PC-3 (cell line): ENCODE measurements at places on chromosomes 3 and 15. TPM values are rescaled to one million over a fixed set of nuclear protein-coding genes. Genes with fewer than 3 reads are reported as not detected.

- no peaks in the 10 kb centered on the region for H3K36me3 ChIP-seq
- no peak overlapping the region for H3K4me3 ChIP-seq
These were observed 61.3 kb upstream of the PSMD6 start for GRCh38 chr3:64084640-64085039.

- peak overlapping the region; percentile 93 for H3K4me3 ChIP-seq
- H3K36me3 ChIP-seq: no peaks in the 10 kb centered on the region
- DNase-seq: peak; percentile 33
- H3K27me3 ChIP-seq: no peaks in the 10 kb centered on the region
- peaks cover 30% of the 10 kb centered on the region for H3K4me1 ChIP-seq
These were observed 2.6 kb downstream of the FAM43A start for GRCh38 chr3:194688200-194688740.

- no peak overlapping the region for H3K27ac ChIP-seq
- no peaks in the 10 kb centered on the region for H3K36me3 ChIP-seq
- H3K4me1 ChIP-seq: no peaks in the 10 kb centered on the region
- peaks cover 54% of the 10 kb centered on the region for H3K27me3 ChIP-seq
These were observed 239.5 kb upstream of the MEIS2 start for GRCh38 chr15:37339856-37340255.

DNA sequence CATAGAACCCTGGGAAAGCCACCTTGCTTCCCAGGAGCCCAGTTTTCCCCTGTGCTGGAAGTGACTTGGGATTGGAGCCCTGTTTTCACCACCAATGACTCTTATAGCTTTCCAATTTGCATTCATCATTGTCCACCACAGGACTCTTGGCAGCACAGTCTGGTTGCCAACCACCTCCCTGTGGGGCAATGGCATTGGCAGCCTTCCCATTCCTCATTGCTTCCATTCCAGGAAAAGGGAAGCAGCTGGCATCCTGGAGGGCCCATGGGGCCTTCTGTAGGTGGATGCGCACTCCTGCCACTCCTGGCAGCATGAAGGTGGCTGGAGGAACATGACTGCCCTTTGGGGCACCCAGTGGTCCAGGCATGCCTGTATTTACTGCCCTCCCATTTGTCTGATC lies 57.7 kb downstream of the FEM1B start:
- no peaks in the 10 kb centered on the region for H3K36me3 ChIP-seq
- DNase-seq: peak; percentile 37
- H3K4me3 ChIP-seq: no peak overlapping the region
- H3K27ac ChIP-seq: no peak overlapping the region
- peaks cover 6% of the 10 kb centered on the region; the same call in 1 of the 2 replicates for H3K27me3 ChIP-seq
- no peaks in the 10 kb centered on the region for H3K4me1 ChIP-seq

- H3K4me3 ChIP-seq: peak overlapping the region; percentile 27; the same call in 1 of the 2 replicates
- peak overlapping the region; percentile 75 for H3K27ac ChIP-seq
- H3K36me3 ChIP-seq: peaks cover 9% of the 10 kb centered on the region; the same call in 1 of the 2 replicates
- peaks cover 54% of the 10 kb centered on the region for H3K4me1 ChIP-seq
- DNase-seq: peak; percentile 99
These were observed 65.8 kb downstream of the MB21D2 start for GRCh38 chr3:192851821-192852372.

DNA sequence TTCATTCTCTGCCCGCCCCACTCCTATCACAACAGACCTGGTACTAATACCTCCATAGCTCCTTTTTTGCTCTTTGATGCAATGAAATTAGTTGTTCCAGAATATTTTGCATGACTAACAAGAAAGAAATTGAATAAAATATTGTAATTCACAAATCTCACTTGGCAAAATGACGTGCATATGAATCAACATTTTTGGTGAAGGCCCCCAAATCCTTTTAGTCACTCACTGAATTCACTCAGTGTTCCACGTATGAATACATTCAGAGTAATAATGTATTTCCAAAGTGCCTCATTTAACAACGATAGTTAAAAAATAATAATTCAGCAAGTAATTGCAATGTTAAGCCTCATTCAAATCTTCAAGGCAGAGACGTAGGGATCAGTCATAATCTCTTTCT lies 148.6 kb upstream of the STRIT1 start:
- H3K27me3 ChIP-seq: no peaks in the 10 kb centered on the region
- peaks cover 5% of the 10 kb centered on the region; the same call in 1 of the 2 replicates for H3K4me1 ChIP-seq
- H3K4me3 ChIP-seq: no peak overlapping the region
- H3K36me3 ChIP-seq: no peaks in the 10 kb centered on the region
- no peak overlapping the region for H3K27ac ChIP-seq

GRCh38 chr15:79053894-79054293 lies 36.7 kb downstream of the RASGRF1 start:
- H3K36me3 ChIP-seq: no peaks in the 10 kb centered on the region
- H3K4me1 ChIP-seq: no peaks in the 10 kb centered on the region
- no peak for DNase-seq
- no peak overlapping the region for H3K27ac ChIP-seq
- peaks cover 44% of the 10 kb centered on the region for H3K27me3 ChIP-seq

GRCh38 chr3:16728770-16729745 lies 123.8 kb upstream of the DAZL start:
- H3K36me3 ChIP-seq: peaks cover 9% of the 10 kb centered on the region; the same call in 1 of the 2 replicates
- DNase-seq: peak; percentile 90
- peak overlapping the region; percentile 44 for H3K4me3 ChIP-seq
- peaks cover 25% of the 10 kb centered on the region for H3K4me1 ChIP-seq
- H3K27ac ChIP-seq: peak overlapping the region; percentile 87

DNA sequence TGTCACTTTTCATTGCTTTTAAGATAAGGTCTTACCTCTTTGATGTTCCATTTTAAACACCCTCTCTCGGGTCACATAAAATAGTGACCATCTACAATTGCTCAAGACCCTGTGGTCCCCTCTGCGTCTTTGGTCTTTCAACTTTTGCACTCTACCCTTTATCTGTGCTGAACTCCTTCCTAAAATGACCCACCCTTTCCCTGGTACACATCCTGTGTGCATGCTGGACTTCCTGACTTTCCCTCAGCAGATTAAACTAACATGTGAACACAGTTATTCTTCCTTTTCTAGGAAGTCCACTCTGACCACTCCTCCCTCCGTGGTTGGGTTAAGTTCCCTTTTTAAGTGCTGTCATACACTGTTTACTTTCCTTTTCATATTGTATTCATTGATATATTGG lies 414.2 kb downstream of the GABRB3 start:
- no peaks in the 10 kb centered on the region for H3K4me1 ChIP-seq
- no peak overlapping the region for H3K27ac ChIP-seq
- H3K27me3 ChIP-seq: peaks cover 19% of the 10 kb centered on the region; the same call in 1 of the 2 replicates
- no peak for DNase-seq
- H3K36me3 ChIP-seq: no peaks in the 10 kb centered on the region
- H3K4me3 ChIP-seq: no peak overlapping the region

DNA sequence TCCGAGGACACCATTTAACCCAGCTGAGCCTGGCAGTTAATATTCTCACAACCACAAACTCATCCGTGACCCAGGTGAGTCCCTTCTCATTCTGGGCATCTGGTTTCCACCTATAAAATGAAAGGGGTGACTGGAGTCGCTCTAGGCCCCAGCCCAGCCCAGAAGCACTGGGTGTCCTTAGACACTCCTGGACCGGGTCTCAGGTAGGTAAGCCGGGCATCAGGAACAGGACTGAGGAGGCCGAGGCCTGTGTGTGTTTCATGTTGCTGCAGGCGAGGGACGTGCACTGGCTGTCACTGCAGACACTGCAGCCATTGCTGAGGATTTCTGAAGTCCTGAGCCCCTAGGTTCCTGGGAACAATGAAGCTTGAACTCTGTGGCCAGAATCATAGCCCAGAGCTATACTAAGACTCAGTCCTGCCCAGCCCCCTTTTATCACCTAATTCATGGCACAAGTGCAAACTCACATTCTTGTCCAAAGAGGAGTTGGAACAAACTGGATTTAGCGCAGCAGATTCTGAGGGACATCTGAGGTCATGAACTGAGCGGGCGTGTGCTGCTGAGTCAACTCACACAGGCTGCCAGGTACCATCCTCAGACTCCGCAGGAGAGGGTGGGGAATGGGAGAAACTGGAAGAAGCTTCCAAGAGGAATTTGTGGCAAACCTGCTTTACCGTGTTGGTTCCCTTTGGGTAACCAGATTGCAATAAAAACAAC lies 184.9 kb downstream of the FAM43A start:
- H3K27ac ChIP-seq: peak overlapping the region; percentile 96

DNA sequence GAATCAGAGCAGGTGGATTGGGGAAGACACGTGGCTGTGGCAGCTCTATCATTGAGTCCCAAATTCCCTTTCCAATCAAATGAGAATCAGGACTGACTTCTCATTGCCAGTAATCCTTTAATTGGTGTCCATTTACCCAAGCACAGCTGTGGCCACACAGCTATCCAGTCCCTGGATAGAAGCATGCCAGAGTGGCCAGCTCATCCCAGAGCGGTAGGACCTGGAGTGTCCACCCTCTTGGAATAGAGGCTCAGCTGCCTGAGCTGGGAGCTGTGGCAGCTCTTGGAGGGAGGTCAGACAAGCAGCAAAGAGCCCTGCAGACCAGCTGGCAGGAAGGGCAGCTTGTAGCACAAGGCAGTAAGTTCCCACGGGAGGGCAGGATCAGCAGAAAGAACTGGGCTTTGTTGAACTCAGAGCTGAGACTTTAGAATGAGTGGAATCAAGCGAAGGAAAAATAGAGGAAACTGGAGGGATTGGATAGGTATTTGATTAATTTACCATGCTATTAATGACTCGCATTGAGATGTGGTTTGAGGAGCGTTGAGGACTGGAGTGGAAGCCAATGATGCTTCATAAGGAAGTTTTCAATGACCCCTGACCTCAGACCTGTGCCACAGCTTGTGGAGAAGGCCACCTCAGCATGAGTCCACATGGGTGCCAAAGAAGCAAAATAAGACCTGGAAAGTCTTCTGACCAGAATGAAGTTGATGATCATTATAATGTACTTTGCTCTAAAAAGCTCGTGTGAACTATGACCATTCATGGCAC lies 6.9 kb upstream of the ALPK3 start:
- no peak overlapping the region for H3K27ac ChIP-seq
- no peaks in the 10 kb centered on the region; the same call in 1 of the 2 replicates for H3K36me3 ChIP-seq
- peak; percentile 29 for DNase-seq
- no peaks in the 10 kb centered on the region for H3K27me3 ChIP-seq

GRCh38 chr3:171862993-171863521 lies 19.9 kb downstream of the TMEM212 start:
- H3K4me3 ChIP-seq: no peak overlapping the region
- no peak overlapping the region for H3K27ac ChIP-seq
- H3K36me3 ChIP-seq: no peaks in the 10 kb centered on the region

GRCh38 chr3:78506061-78506460 lies 1261.7 kb downstream of the ROBO1 start:
- H3K4me1 ChIP-seq: peaks cover 27% of the 10 kb centered on the region
- peak overlapping the region; percentile 16; the same call in 1 of the 2 replicates for H3K4me3 ChIP-seq
- peak overlapping the region; percentile 79 for H3K27ac ChIP-seq
- no peaks in the 10 kb centered on the region for H3K36me3 ChIP-seq
- peak; percentile 39 for DNase-seq

DNA sequence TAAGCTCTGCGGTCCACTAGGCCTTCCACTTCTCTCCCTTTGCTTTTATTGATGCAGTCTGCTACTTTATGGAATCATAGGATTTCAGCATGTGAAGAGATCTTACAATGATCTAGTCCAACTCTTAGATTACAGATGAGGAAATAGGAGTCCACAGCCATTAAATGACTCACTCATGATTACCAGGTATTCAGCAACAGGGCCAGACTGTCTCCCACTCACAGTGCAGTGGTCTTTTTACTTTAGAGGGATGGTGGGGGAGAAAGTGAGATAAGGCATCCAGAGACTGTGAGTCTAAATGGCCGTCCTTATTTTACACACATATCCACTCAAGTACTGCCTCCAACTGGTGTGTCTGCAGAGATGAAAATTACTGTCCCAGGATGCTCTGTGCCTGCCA lies 88.5 kb upstream of the SKOR1 start:
- no peak overlapping the region for H3K4me3 ChIP-seq
- no peak for DNase-seq
- no peak overlapping the region for H3K27ac ChIP-seq
- no peaks in the 10 kb centered on the region for H3K36me3 ChIP-seq
- no peaks in the 10 kb centered on the region for H3K4me1 ChIP-seq
- no peaks in the 10 kb centered on the region for H3K27me3 ChIP-seq

DNA sequence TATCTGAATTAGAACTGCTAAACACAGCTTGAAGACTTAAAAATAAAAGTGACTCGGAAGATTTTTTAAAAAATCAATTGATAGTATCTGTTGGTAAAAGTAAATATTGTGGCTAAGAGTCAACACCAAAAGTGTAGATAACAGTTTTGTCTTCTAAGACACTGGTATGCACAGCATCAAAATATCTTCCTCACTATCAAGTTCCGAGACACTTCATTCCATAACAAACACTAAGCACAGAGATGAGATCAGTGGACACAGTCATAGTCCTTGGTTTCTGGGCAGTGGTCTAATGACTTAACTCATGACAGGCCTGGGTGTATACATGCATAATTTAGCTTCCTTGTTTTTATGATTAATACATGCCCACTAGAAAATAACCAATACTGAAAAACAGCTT lies 63.2 kb downstream of the PXYLP1 start:
- no peak overlapping the region for H3K27ac ChIP-seq
- H3K36me3 ChIP-seq: no peaks in the 10 kb centered on the region
- peak overlapping the region; percentile 58 for H3K4me3 ChIP-seq
- DNase-seq: peak; percentile 64

TGM5 gene
- not detected in 2 replicates for total RNA-seq

LYZL4 gene
- total RNA-seq: not detected in 2 replicates

C3orf49 gene
- not detected in 2 replicates for total RNA-seq

CPLX3 gene
- total RNA-seq: not detected in 2 replicates

C15orf62 gene
- 0.63 and 1.5 TPM in 2 replicates for total RNA-seq

HGD gene
- 0.11 and 1.4 TPM in 2 replicates for total RNA-seq

TRPM1 gene
- not detected in 2 replicates for total RNA-seq

UBA7 gene
- 3.3 and 3.6 TPM in 2 replicates for total RNA-seq

MASP1 gene
- 0.07 TPM in 1 of 2 replicates, not detected in the other for total RNA-seq

INAFM2 gene
- 22.1 and 32.1 TPM in 2 replicates for total RNA-seq
